ENCODE measurements at places on chromosomes 2 and 18.

GRCh38 chr2:187435756-187436155 lies 12.3 kb downstream of the CALCRL start:
- DNase-seq, result no peak

DNA sequence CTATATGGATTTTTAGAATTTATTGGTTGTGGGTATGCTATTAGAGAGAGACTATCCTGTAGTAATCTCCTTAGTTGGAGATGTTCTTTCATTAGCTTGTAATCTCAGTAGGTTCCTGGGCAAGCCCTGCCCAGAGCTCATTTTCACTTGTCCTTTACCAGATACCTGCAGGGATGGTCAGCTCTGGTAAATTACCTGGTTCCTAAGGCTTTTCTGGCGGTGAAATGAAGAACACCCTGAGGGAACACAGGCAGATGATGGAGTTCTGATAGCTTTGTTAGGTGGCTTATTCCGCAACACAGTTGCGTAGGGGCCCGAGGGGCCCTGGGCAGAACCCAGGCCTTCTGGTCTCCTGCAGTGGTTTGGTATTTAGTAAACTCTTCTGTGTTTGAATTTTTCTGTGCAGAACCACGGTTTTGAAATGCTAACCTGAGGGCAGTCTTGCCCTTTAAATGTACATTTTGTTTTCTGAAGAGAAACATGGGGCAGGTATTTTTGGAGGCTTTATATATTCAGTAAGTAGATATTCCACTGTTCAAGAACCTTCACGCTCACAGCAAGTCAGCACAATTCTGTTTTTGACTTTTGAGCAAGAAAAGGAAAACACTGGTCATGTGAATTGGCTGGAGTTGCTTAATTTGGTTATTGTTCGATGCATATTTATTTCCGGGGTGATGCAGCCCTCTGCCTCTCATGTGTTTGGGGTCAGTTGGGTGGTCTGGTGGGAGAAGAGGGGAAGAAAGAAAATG lies 22.4 kb downstream of the ZNF532 start:
- DNase-seq, result no peak

GRCh38 chr2:234632527-234633391 lies 135.9 kb upstream of the ARL4C start:
- no peak for DNase-seq

DNA sequence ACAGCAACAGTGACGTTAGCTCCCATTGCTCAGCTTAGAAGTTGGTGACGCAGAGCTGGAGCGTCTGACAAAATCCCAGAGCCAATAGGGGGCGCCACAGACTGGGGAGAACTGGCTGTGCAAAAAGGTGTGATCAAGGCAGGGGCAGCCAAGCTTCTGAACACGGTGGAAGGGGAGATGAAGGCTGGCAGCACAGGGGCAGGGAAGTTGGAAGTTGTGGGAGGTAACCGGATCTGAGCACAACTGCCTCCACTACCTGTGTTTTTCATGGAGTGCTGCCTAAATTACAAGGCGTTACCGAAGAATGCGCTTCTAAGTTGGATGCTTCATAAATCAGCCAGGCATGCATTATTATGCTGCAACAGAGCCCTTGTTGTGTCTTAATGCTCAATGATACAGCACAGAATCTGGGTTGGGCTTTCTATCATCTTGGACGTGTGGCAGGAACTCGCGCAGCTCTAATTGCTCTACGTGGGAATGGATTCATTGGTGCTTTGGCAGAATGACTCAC lies 370.0 kb downstream of the SLC4A3 start:
- no peak for DNase-seq

- no peak for DNase-seq
Measured at GRCh38 chr2:84942964-84943421, 28.0 kb upstream of the KCMF1 start.

DNA sequence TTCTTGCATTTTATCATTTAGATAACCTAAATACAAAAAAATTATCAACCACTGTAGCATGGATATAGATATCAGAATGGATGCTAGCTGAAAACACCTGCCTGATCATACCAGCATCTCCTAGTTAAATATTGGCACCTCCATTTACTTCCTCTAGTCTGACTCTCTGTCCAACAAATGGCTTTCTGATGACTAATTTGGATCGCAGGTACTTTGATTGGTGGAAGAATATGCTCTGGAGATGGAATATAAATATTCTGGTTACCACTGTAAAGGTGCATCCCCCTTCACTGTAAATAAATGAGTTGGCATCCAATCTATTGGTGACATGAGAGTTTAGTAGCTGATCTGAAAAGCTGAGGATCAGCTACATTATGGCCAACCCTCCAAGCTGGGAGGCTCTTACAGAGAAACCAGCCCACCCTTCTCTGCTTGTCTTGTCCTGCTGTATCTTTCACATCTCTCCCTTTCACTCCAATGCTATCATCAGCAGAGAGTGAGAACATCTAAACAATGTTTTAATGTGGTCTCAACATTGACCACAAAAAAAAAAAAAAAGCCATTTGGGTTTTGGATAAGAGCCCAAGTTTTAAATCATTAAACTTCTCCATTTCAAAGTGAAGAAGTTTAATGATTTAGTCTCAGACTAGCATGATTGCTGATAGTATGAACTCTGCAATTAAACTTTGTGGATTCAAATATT lies 90.5 kb downstream of the PMAIP1 start:
- no peak for DNase-seq

- DNase-seq, result no peak
Measured at GRCh38 chr2:218003281-218003944, 618 bp upstream of the TNS1 start.

GRCh38 chr2:124967325-124967724 lies 942.2 kb downstream of the CNTNAP5 start:
- no peak for DNase-seq

GRCh38 chr2:181131584-181131983 lies 151.2 kb downstream of the UBE2E3 start:
- no peak for DNase-seq

- DNase-seq, result no peak
Measured at GRCh38 chr18:1663879-1664705, 759.4 kb downstream of the ADCYAP1 start.

Measured in NCI-H1436 treated with DMSO at 0.1 percent for 48 hours (cell line).